ENCODE measurements at places on chromosomes 4 and X.

DNA sequence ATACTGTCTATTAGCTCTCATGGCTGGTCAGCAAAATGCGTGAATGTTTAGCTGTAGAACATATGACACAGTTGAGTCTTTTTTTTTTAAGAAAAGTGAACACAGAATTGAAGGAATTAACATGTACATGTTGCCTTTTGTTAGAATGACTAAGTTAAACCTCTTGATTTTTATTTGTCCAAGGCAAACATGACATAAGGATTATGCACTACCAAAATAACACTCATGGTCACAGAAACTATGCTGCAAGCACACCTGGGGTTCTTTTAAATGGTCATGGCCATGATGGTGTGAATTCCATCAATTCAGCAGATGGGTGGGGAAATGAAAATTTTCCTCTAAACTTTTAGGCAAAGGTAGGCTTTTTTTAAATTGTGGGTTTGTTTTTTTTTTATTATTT lies 80.1 kb upstream of the CXCL13 start:
- no peak for DNase-seq

GRCh38 chrX:39631276-39632229 lies 466.2 kb downstream of the BCOR start:
- DNase-seq, result no peak

DNA sequence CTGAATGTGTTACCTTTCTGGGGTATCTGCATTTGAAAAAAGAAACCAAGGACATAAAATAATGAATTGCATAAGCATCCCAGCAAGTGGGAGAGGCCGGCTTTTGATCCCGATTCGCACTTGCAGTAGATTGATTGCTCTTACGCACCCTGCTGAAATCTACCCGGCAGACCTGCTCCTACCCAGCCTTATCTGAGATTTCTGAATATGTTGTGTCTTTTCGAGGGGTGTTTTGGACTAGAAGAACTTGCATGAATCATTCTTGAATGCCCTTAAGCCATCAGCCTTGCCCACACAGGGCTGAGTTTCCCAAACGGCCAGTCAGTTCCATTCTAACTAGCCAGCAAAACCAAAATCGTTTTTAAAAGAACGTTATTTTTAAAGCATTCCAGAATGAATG lies 174.4 kb upstream of the BCOR start:
- no peak for DNase-seq

DNA sequence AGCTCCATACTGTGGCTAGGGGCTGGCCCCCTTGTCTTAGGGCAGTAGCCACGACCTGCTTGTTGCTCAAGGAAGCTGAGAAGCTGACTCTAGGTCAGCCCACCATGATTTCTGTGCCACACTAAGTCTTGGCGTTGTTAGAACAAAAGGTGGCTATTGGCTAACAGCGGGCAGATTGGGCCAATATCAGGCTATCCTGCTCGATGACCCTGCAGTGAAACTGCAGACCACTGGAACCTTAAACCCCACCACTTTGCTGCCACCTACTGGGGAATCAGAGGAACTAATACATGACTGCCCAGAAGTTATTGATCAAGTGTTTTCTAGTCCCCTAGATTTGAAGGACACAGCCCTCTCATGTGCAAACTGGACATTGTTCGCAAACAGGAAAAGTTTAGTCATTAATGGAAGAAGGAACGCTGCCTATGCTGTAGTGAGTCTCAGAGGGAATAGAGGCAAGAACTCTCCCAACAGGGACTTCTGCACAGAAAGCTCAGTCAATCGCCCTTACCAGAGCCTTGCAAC lies 17.0 kb upstream of the PAPSS1 start:
- DNase-seq, result peak; percentile 55

- no peak for DNase-seq
Observed at GRCh38 chr4:38013461-38014366, 53.5 kb downstream of the PTTG2 start.
